ENCODE measurements at places on chromosomes 1 and 21.

- DNase-seq = no peak
Observed at GRCh38 chr1:99917214-99917613, 52.6 kb upstream of the SLC35A3 start.

GRCh38 chr1:48678710-48679505 is 97.8 kb downstream of the BEND5 start:
- no peak for DNase-seq

DNA sequence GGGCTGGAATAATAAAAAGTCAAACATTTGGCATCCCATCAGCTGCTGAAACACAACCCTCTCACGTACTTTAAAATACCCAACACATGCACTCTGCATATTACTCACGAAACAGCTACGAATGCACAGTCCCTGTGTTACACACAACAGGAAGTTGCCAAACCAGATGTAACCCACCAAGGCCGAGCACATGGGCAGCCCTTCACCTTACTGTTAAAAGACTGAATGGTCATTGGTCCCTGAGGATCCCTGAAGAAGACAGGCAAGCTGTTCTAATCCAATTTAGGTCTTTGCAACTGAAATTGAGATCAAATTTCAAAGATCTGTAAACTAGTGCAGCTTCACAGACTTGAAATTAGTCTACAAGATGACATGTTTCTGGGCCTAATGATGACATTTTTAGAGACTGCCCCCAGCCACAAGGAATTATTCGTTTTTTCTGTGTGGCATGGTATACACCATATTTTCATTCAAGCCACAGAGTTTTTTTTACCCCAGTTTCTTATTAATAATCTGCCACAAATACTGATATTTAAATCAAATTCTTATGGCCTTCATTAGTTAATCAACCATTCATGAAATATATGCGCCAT is 25.6 kb upstream of the IER5 start:
- DNase-seq = no peak

DNA sequence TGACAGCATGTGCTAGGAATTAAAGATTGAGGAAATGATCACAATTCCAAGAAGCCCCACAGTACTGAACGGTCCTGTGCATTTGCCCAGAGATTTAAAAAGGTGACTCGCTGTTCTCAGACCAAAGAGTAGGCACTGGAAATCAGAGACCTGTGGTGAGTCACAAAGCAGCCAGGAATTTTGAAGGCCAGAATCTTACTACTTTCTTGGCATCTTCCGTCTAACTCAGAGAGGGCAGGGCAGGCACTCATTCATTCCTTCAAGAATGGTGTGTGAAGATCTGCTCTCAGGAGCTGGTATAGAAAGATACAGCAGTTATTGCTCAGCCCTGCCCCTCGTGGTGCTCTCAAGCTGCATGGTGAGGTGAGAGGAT is 57.9 kb downstream of the BRINP2 start:
- no peak for DNase-seq

GRCh38 chr21:45949928-45950739 is 31.4 kb upstream of the COL6A1 start:
- no peak for DNase-seq

- no peak for DNase-seq
Observed at GRCh38 chr1:209109001-209109785, 474.3 kb upstream of the CAMK1G start.

- no peak for DNase-seq
Observed at GRCh38 chr1:165234149-165234548, 122.4 kb downstream of the LMX1A start.

DNA sequence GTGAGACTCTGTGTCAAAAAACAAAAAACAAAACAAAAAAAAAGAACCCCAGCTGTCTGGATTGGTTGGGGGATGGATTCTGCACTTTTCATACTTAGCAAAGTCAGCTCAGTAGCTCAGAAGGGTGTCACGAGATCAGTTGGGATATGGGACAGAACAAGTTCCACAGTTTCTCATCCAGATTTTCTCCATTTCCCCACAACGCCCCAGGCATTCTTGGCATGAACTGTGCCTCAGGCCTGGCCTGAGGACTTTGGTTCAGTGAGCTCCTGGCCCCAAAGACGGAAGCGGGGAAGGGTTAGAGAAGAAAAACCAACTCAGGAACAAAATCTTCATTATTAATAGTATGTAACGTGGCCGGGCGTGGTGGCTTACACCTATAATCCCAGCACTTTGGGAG is 1.9 kb downstream of the AKR7A2 start:
- DNase-seq = no peak

GRCh38 chr1:111963985-111964738 is 25.3 kb downstream of the KCND3 start:
- no peak for DNase-seq

- no peak for DNase-seq
Observed at GRCh38 chr1:35324486-35324885, 56.0 kb downstream of the ZMYM4 start.

GRCh38 chr1:209659909-209660308 is 7.7 kb upstream of the LAMB3 start:
- DNase-seq = no peak

DNA sequence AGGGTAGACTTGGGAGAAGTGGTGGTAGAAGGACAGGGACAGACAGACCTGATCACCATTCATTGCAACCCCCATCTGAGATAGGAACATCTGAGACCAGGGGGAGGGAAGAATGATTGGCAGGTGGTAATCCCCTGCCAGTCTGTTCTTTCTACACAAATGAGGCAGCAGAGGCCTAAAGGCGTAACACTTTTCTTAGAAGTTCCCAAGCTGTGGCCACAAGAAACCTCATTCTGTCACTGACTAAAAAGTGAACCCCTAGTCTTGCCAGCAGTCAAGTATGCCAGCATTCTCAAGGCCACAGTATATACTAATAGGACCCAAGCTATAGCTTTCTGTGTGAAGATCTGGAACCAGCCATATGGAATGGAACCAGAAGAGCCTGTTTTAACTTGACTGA is 638.0 kb downstream of the KCNT2 start:
- DNase-seq = no peak

GRCh38 chr1:24364975-24365678 is 46.0 kb downstream of the GRHL3 start:
- DNase-seq = no peak

DNA sequence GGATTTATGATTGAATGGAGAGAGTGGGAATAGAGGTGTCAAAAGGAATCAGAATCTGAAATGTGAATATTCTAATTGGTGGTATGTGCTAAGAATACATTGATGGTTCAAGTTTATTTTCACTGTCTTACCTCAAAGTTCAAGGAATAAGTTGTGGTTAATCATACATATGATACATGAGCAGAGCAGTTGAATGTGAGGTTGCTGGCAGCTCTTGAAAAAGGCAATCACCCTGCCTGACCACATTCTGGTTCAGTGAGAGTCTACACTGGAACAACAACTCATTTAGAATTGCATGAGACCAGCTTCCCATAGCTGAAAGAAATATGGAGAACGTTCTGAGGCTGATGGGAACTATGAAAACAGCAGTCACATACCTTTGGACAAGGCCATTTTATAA is 68.3 kb upstream of the ARHGAP29 start:
- DNase-seq = no peak

DNA sequence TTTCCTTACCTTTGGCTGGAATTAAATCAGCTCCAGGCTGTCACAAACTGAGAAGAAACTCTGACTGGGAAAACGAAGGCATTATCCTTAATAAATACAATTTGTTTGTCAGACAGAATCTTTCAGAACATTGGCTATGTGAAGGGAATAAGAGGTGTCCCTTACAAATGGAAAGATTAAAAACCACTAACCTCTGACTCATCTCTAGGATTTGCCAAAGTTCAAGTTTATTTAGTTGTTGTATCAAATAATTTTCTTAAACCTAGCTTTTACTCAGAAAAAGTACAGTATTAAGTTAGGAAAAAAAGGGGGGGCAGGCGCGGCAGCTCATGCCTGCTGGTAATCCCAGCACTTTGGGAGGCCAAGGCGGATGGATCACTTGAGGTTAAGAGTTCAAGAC is 15.7 kb downstream of the SERTAD4 start:
- DNase-seq = no peak

DNA sequence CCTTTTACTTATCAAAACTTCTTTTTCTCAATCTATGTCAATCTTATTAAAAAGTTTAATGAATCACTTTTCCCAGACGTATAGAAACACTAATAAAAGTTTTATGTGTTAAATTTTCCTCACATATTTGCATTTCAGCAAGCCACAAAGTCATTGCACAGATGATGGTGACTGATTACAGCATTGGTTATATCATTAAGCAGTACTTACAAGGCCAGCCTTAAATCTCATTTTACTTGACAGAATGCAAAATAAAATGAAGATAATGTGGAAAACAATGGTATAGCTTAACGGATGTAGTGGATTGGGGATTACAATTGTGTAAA is 39.5 kb downstream of the TMEM200B start:
- DNase-seq = no peak

GRCh38 chr1:53498555-53499131 is 39.4 kb downstream of the DMRTB1 start:
- DNase-seq = no peak

DNA sequence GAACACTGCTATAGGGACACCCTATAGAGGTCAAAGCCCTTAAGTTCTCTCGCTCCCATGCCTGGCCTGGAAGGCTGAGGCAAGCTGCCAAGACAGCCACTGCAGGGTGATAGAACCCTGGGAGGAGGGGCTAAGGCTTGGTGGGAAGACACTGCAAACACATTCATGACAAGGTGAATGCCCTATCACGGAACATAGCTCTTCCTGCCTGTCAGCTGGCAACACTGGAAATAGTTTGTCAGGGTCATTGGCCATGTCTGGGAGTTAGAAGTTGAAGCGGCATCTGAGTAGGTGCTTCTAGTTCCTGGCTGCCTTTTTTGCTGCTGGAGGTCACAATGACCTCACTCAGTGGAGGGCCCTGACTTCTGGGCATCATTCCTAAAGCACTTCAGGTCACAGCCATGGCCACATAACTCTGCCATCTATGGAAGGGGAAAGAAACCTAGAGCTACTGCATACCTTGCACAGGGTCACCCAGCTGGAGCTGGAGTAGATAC is 4.2 kb downstream of the FABP3 start:
- no peak for DNase-seq

GRCh38 chr1:62849031-62849430 is 65.1 kb downstream of the ATG4C start:
- no peak for DNase-seq

DNA sequence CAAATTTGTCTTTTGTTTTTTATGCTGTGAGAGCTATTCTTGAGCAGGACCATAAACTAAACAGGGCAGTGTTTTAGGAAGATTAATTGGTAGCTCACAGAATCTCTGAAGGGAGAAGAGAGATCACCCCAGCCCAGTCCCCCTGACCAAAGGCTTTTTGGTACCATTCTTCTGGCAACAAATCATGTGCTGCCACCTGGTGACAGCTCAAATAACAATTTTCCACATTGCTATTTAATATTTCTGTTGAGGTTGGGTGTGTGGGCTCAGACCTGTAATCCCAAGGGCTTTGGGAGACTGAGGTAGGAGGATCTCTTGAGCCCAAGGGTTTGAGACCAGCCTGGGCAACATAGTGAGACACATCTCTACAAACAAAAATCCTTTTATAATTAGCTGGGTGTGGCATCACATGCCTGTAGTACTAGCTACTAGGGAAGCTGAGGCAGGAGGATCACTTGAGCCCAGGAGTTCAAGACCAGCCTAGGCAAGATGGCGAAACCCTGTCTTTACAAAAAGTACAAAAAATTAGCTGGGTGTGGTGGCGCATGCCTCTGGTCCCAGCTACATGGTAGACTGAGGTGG is 2.2 kb upstream of the TESK2 start:
- no peak for DNase-seq

GRCh38 chr1:243264717-243265116 is 8.9 kb downstream of the SDCCAG8 start:
- DNase-seq = no peak

- DNase-seq = no peak
Observed at GRCh38 chr1:245067257-245067656, 87.5 kb upstream of the KIF26B start.

DNA sequence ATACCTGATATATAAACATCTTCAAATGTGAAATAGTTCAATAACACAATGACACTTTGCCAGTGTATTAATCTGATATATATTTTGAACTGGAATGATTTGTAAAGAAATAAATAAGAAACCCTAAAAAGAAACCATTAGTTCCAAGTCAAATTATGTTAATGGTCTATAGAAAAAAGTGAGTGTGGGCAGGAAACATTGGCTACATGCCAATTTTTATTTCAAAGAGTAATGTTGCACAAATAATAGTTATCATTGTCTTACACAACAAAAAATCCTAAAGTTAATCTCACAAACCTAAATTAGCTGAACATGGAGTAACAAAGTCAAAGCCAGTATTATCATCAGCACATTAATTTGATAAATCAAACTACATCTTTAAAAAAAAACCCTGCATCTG is 37.9 kb upstream of the BATF3 start:
- DNase-seq = no peak

- no peak for DNase-seq
Observed at GRCh38 chr21:25717491-25718147, 17.1 kb downstream of the ATP5PF start.

GRCh38 chr1:79551321-79551720 is 544.8 kb upstream of the ADGRL4 start:
- DNase-seq = no peak

GRCh38 chr21:33026443-33026858 is 716 bp downstream of the OLIG2 start:
- DNase-seq = no peak

DNA sequence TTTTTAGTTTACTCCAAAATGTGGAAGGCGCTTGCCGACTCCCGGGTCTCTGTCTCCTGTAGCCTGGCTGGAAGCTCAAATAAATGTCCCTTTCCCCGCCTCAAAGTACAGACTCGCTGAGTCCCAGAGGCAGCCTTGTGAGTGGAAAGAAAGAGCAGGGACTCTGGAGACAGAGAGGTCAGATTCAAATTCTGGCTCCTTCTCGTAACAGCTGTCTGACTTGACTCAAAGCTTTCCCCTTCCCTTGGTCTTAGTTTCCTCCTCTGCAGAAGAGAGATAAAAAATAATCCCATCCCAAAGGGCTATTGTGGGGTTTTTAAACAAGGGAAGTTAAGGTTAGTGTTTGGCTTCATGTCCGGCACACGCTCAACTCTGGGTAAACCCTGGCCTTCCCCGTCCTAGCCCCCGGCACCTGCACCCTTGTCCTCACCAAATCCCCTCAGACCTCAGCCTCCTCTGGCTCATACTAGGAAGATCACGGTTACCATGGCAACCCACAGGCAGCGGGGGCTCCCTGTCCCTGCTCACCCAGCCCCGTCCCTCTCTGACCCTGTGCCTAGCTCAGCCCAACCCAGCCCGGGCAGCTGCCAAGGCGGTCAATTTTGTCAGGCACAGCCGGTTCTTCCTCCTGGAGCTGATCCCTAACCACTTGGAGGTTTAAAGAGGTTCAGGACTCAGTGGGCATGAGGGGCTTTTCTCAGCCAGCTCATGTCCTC is 49.2 kb upstream of the IGSF21 start:
- DNase-seq = no peak

- DNase-seq = no peak
Observed at GRCh38 chr1:164794356-164794755, 235.4 kb downstream of the PBX1 start.
